ENCODE measurements at places on chromosomes 5 and 9.

- no peak for DNase-seq
Measured at GRCh38 chr5:60444661-60445360, 255.2 kb downstream of the DEPDC1B start.

- no peak for DNase-seq
Measured at GRCh38 chr9:78050421-78050820, 18.8 kb upstream of the GNAQ start.

DNA sequence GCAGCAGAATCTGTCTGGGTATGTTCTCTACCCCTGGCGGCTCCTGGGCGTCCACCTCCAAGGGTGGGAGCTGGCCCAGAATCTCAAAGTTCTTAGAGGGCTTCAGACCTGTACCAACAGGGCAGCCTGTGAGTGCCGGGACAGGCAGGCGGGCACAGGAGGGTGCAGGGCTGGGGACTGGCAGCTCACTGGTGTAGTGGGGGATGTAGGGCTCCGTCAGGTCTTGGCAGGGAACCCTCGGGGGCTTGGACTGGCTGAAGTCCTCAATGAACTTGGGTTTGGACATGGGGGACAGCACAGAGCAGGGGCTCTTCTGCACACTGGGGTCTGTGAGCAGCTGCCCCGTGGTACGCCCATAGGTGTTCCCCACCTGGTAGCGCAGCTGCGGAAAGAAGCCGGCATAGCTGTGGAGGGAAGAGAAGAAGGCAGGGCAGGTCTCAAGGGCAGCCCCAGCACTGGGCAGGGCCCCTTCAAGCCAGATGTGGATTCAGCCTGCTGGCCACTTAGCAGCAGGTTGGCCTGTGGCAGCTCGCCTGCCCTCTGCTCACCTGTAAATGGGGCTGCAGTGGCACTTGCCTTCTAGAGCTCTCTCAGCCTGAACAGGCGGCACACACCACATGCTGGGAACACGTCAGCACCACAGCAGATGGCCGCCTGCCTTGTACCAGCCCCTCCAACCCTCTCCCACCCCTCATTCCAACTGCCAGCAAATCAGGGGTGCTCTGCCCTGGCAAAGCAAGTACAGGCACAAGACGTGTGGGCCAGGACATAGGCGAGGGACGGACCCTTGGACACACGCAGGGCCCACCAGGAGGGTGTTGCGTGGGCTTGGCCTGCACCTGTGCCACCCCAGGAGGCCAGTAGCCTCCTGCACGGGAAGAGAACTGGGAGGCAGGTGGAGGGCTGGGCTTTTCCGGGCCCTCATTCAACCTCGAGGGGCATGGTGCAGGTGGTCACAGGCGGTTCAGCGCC, 4.6 kb downstream of the TUBB4B start:
- DNase-seq = no peak

- no peak for DNase-seq
Measured at GRCh38 chr9:107226421-107226820, 56.7 kb upstream of the RAD23B start.

DNA sequence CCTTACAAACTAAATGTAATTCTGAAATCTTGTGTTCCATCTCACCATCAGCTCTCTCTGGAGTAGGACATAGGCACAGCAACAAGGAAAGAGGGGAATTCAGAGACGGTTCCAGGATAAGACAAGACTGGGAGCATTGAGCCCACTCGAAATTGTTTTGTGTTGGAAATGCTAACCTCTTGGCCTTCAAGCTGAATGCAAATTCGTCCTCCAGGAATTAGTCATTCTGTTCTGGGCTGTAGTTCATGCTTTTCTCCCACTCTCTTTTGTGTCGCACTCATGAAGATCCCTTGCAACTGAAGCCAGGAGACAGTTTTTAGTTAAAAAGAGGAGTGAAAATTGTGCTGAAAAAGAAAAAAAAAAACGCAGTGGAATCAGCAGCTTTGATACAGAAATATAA, 121.7 kb upstream of the SEMA6A start:
- no peak for DNase-seq

GRCh38 chr9:112731971-112732370, 14.1 kb upstream of the INIP start:
- DNase-seq = no peak

DNA sequence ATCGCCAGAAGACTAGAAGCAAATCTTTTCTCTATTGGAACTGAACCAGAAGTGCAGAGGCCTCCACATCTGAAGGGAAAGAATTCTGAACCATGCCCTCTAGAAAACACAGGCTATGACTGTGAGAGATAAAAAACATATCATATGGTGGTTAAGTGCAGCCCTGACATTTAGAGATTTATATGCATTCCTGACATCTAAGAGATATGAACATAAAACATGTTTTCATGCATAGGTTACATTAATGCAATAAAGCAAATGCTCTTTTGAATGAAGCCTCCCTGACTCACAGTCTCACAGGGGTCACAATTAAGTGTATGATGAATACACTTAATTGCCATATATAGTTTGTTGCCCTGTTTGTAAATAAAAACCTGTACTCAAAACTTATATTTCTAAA, 28.9 kb upstream of the CKMT2 start:
- DNase-seq = no peak

- no peak for DNase-seq
Measured at GRCh38 chr5:151024440-151025249, 4.3 kb downstream of the GPX3 start.

- DNase-seq = no peak
Measured at GRCh38 chr5:134510970-134511795, 14.3 kb upstream of the JADE2 start.

GRCh38 chr5:132222649-132223038, 5.0 kb downstream of the P4HA2 start:
- no peak for DNase-seq

DNA sequence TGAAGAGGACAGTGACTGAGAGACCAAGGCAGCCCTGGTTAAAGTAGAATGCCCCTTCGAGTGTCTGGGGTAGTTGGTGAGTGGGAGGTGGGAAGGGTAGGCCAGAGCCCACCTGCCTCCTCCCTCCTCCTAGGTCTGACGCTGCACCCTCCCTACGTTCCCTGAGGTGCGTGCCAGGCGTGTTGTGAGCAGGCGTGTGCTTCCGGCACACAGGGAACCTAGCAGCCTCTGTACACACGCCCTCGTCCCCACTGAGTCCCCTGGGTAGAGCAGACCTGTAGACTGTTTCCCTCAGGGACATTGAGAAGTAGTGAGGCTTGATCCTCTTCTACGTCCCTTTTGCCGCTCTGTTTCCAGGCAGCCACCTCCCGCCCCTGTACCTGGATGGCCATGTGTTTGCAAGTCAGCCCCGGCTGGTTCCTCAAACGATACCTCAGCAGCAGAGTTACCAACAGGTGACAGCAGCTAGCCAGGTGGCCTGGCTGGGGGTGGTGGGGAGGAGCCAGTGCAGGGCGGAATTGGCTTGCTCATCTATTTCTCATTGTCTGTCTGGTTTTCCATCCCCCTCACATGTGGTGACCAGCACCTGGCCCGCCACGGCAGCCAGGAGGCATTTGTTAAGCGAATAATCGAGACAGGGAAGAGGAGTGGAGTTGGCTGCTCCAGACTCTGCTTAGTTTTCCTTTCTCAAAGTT, 16.8 kb upstream of the POMT1 start:
- DNase-seq = no peak
